ENCODE measurements at places on chromosomes 12 and 14.

DNA sequence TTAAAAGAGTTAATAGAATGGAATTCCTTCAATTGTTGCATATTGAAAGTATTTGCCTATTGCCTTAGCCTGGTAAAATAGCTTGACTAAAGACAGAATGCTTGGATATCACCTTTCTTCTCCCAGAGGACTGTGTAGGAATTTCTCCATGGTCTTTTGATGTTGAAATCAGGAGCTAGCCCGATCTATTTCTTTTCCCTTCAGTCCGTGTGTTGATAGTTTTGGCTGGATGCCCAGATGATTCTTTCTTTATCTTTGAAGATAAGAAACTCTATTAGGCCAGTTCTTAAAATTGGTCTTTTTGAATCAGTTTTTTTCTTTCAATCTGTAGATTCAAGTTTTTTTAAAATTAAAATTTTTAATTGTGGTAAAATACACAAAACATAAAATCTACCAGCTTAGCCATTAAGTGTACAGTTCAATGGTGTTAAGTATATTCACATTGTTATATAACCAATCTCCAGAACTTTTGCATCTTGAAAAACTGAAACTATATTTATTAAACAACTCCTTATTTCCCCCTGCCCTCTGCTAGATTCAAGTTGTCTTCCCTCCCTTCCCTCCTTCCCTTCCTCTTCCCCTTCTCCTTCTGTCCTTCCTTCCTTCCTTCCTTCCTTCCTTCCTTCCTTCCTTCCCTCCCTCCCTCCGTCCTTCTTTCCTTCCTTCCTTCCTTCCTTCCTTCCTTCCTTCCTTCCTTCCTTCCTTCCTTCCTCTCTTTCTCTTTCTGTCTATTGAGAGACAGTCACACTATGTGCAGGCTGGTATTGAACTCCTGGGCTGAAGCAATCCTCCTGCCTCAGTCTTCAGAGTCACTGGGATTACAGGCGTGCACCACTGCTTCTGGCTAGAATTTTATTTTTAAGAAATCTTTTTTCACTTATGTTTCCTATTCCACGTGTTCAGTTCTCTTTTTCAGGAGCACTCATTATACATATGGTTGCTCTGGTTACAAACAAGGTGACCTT is 10.1 kb downstream of the LACRT start:
- no peak for DNase-seq

GRCh38 chr14:68862954-68863594 is 70.2 kb upstream of the ZFP36L1 start:
- peak; percentile 32 for DNase-seq

GRCh38 chr12:68287106-68287505 is 33.7 kb upstream of the IL22 start:
- DNase-seq, result no peak

GRCh38 chr12:57461276-57461916 is 1.8 kb downstream of the GLI1 start:
- no peak for DNase-seq

DNA sequence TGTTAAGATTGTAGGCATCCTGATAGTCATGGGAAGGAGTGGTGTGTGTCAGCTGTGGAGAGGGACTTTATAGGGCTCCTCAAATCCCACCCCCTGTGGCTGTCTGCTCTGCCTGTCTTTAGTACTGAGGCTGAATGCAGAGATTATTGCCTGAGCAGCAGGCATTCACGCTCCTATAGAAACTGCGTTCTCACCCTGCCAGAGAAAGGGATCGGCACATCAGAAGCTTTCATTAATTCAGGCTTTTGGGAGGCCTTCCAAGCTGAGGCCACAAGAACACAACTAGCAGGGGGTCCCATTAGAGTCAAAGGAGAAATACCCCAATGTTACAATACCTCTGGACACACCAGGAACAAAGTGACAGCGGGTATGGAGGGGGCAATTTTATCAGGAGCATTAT is 12.6 kb downstream of the KCNK10 start:
- DNase-seq, result no peak

GRCh38 chr14:50792051-50792477 is 38.9 kb downstream of the NIN start:
- no peak for DNase-seq

GRCh38 chr12:55940065-55940732 is 9.2 kb downstream of the DGKA start:
- DNase-seq, result peak; percentile 64

- no peak for DNase-seq
These were observed 14.0 kb downstream of the CCND2 start for GRCh38 chr12:4287325-4288211.

DNA sequence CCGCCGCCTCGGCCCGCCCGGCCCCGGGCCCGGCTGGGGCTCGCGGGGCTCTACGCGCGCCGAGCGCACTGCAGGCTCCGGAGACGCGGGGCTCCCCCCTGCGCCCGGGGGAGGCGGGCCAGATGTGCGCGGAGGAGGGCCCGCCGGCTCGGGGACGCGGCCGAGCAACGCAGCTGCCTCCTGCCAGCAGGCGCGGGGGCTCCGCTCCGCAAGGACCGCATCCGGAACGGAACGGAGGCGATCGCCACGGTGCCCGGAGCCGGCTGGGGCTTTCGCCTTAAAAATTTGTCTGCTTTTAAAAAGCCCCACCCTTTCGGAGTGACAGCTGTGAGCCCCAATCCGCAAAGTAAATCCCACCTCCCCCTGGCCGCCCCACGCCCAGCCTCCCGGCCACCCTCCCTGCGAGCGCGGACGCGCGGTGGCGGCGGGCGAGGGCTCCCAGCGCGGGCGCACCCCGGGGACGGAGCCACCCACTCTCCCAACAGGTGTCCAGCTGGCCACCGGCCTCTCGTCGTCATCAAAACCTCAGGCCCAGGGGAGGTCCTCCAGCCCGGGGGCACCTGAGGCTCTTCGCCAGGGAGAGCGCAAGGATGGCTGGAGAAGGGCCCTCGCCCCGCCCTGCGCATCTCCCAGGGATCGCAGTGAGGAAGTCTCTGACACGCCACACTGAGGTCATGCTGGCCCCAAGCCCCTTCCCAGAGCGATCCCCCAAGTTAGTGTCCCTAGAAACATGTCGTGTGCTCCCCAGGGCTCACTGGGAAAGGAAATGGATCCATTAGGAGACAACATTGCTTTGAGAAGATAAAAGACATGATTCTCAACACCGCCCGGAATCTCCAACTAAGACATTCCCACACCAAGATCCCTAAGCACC is at the start of gene TMEM132D:
TSS of gene TMEM132D (minus strand) at position 70 of the 874 bp plus-strand sequence.
- DNase-seq, result no peak

- no peak for DNase-seq
These were observed 154.9 kb upstream of the PWP1 start for GRCh38 chr12:107530701-107531100.

GRCh38 chr14:102629011-102629444 is 36.6 kb downstream of the RCOR1 start:
- no peak for DNase-seq

- no peak for DNase-seq
These were observed 151.1 kb downstream of the PPM1H start for GRCh38 chr12:62783881-62784280.

- no peak for DNase-seq
These were observed 10.1 kb downstream of the ZFYVE26 start for GRCh38 chr14:67806246-67806645.

- DNase-seq, result peak; percentile 86
These were observed at the start of gene NAA25 for GRCh38 chr12:112108202-112109079. NAA25 (minus strand) TSS chr12:112108783; CDS start chr12:112108773, 10 bp downstream.

- DNase-seq, result no peak
These were observed 8.6 kb downstream of the TC2N start for GRCh38 chr14:91858536-91859275.

DNA sequence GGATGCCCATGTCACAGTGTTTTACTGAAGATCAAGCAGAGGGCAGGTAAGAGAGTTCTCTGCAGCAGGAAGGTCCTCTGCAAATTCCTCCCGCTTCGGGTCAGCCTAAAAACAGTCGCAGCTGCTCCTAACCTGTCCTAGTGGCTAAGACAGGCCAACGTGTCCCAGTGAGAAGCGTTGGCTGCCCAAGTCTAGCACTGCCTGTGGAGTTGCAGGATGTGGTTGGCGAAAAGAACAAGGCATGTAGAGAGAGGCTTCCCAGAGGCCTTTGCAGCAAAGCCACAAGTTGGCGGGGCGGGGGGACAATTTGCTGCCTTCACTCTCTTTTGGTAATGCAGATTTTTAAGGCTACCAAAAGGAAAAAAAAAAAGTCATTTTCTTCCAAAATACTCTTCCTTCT is 340.1 kb downstream of the BCL11B start:
- peak; percentile 46 for DNase-seq

DNA sequence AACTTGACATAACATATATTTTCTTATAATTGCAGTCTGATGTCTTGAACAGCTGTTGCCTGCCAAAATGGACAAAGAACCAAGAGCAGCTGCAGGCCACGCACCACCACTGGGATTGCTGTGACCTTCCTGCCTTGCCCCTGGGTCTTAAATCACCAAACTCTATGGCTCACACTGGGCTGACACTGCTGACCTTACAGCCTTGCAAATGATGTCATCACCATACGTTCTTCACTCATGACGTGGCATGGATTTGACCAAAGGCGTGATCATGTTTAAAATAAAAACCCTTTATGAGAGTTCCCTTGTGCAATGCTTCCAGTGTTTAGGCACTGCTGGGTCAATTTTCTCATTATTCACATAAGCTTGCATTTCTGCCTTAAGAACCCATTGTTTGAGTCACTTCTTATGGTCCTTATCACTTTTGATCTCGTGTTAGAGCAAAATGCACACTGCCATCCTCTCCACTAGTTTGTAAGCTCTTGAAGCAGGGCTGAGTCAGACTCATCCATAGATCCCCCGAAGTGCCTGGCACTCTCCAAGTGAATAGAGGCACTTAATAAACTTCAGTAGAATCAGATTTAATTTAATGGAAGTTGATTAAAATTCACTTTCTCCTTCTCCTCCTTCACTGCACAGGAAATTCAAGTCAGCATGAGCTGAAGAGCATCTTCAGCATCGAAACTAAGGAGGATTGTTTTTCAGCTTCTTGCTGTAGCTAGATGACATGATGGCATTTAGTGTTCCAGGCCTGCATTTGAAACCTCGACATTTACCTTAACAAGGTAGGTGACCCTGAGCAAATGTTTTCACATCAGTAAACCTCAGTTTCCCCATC is 132.4 kb upstream of the PZP start:
- no peak for DNase-seq

DNA sequence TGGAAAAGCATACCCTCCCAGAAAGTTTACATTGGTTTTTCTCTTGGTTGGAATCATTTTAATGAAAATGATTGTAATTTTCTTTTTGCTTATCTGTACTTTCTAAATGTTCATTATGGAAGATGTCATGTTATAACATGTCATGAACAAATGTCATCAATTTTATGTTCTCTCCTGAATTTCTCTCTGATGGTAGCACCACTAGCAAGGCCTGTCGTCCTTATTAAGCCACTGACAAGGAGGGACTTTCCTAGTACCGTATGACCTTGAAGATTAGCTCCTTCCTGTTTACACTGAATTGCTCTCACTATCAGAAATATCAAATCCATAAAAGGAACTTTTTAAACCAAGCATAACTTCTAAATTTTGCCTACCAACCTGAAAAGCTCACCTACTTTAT is 99.0 kb downstream of the ESR2 start:
- DNase-seq, result no peak

DNA sequence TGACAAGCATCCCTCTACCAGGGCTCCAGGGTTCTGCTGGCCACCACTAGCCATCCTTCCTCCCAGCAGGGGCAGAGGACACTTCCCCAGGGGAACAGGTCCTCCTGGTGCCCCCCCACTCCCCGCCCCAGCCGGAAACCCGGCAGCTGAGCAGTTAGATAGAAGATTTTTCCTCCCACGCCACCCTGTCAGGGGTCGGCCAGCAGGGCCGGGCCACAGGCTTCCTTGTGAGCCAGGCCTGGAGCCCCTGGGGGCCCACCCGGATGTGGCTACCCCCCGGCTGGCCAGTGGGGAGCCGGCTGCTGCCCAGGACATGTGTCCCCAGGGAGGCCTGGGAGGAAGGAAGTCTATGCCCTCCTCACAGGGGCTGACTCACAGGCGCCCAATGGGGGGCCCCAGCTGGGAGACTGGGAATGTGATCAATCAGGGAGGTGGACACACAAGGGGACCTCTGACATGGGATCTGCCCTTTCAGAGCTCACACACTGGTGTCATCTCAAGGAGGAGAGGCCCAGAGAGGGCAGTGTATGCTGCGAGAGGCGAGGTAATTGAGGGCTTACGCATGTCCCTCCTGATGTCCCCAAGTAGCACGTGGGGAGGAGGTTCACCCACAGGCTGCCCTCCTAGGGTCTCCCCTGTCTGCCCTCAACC is 4.2 kb downstream of the SH2B3 start:
- no peak for DNase-seq

- no peak for DNase-seq
These were observed 367.8 kb upstream of the CLEC14A start for GRCh38 chr14:38623661-38624060.

DNA sequence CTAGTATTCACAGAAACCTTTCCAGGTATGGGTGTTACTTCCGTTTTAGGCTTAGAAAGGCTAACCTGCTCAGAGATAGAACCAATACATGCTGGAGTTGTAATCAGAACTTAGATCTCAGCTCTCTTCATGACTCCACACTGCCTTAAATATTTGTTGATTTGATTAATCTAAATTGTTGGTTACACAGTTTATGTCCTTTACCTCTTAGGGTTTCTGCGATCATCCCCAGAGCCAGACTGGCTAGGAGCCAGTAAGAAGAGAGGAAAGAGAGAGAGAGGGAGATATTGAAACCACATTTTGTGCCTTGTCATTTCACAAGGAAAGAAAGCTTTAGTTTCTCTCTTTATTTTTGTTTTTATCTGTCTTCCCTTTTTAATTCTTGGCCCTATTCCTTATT is 16.8 kb upstream of the MGP start:
- DNase-seq, result no peak

DNA sequence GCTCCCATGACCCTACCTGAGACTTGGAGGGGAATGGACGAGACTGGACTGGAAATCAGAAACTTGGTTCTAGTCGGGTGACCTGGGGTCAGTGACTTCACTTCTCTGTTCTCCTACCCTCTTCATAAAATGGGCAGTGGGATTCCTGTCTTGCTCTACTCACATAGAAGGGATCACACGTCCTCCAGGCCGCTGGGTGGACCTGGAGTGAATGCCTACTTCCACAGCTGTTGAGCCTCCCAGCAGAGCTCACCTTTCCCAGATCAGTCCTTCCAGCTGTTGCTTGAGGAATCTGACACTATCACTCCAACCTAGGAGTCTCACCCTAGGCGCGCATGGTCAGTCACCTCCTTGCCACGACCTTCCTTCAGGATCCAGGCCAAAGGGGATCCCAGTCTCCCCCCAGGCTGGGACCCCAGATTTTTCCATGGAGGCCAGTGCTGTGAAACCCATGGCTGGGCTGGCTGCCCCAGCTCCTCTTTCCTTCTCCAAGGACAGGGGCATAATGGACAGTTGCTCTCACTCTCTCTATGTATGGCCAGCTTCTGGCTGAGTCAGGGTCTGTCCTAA is 637 bp downstream of the ACVRL1 start:
- DNase-seq, result no peak

GRCh38 chr14:93303659-93304058 is 29.2 kb downstream of the BTBD7 start:
- no peak for DNase-seq

DNA sequence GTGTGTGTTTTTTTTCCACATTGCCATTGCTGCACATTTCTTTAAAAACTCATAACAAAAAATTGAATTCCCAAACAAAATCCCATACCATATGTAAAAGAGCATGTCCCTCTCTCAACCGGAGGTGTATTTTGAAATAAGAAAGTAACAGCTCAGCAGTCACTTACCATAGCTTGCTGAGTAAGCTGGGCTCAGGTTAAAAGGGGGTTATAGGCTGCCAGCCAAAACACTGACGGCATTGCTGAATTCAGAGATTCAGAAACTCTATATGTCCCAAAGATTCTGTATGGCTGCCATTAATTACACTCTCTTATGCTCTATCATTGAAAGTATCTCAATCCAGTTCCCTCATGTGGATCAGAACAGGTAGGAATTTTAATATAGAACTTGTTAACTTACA is 276.0 kb downstream of the FOXG1 start:
- DNase-seq, result no peak

- no peak for DNase-seq
These were observed 30.6 kb downstream of the PLBD1 start for GRCh38 chr12:14537088-14537487.

Data from stimulated activated CD4-positive, alpha-beta T cell treated with anti-CD3 and anti-CD28 coated beads, Interleukin-15, amount 100 ng/mL, for 48 hours (primary cell).